Pancreas (tissue), 10 donors: ENCODE measurements at places on chromosomes 5 and 9.

- DNase-seq, result no peak
Observed at GRCh38 chr5:142342128-142342981, 17.5 kb upstream of the SPRY4 start.

DNA sequence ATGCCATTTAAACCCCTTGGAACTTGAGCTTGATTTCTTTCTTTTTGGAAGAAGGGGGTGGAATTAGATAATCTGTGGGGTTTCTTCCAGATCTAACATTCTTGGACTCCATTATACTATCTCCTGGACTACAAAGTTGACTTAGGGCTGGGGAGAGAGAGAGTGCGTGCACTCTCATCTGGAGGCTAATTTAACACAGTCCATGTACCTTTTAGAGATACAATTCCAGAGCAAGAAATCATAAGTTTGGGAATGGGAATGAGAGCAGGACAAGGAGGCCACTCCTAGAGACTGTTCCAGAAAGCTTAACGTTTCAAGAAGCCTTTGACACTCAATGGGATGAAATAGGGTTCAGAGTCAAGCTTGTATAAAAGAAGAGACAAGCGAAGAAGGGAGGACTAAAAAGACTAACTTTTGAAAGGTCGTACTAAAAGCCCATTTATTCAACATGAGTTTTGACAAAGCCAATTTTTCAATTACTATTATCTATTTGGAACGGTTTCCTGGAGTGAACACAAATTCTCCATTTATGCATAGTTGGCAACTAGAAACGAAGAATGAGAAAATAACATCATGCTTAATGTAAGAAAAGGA, 83.4 kb downstream of the ACTL7B start:
- DNase-seq, result no peak

DNA sequence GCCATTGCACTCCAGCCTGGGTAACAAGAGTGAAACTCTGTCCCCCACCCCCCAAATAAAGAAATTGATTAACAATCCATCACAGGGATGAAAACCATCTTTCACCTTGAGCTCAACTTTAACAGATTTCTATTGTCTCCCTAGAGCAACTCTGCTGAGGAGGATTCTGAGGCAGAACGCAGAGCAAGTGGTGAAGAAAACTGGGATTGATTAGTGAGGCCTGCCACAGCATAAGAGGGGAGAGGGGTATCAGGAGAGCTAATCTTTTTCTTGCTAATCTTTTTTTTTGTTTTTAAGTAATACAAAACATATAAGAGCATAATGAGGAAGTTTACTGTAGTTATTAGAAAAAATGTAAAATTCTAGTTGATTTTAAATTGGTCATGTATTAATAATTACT, 8.9 kb downstream of the TXNDC8 start:
- no peak for DNase-seq

GRCh38 chr5:179504191-179504590, 46.2 kb upstream of the RUFY1 start:
- DNase-seq, result no peak

- DNase-seq, result no peak
Observed at GRCh38 chr9:6545017-6545691, 100.4 kb downstream of the GLDC start.

DNA sequence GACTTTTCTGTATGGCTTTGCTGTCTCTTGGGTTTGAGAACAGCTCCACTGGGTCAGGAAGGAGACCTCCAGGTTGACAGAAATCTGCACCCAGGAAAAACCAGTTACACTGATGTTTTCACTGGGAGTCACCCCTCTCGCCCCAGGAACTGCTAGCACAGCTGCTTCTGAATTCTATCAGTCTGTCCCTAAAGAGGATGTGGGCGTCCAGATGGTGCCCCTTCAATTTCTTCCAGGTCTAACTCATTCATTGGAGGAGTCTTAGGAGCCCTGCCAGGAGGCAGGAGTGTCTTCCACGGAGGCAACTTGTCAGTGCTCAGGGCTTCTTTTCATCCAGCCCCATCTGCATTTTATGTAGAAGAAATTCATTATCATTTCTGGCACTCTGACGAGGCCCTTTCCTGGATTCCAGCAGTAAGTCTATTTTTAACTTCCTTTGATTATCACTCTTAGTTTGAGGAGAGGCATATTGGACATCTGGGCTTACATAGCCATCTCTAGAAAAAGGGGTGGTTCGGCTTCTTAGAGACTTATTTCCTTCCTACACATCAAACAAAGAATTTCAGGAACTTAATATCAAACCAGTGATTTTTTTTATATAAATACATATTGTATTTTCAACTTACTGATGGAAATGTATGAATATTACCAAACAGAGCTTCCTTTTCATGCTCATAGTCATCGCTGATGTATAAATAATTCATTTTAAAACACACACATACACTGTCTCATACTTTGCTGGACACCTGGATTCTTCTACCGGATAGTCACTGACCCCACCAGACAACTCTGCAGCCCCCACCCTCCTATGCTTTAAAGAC, 148.8 kb downstream of the IRX2 start:
- no peak for DNase-seq

GRCh38 chr5:143418140-143418866, 14.8 kb upstream of the NR3C1 start:
- DNase-seq, result no peak

- DNase-seq, result no peak
Observed at GRCh38 chr5:67102708-67103107, 93.9 kb downstream of the CD180 start.
